Heart left ventricle (tissue), 16 donors: ENCODE measurements at places on chromosomes 2 and 18.
A peak's percentile ranks its signal among the peaks of the same experiment; 100 is the strongest.

GRCh38 chr2:40202798-40203400 is 249.0 kb downstream of the SLC8A1 start:
- no peak for DNase-seq
- H3K27me3 ChIP-seq: no peaks in the 10 kb centered on the region
- H3K27ac ChIP-seq: peak overlapping the region; percentile 22
- H3K36me3 ChIP-seq: no peaks in the 10 kb centered on the region
- H3K4me1 ChIP-seq: peaks cover 26% of the 10 kb centered on the region

DNA sequence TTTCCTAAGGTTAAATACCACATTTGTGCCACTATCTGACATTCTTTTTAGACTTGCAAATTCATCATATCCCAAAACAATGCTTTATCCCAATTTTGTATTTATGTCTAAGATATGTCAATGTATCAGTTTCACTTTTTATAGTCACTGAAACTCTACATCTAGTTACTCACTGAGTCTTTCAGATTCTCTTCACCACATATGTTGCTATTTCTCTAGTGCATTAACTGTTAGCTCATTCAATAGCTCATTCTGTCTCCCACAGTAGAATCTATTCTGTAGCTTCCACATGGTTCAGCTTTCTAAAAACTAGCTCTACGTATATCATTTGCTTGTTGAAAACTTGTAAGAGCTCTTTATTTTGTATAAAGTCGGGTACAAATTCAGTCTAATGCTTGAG is 1420.6 kb upstream of the NXPH2 start:
- H3K36me3 ChIP-seq: no peaks in the 10 kb centered on the region
- H3K4me1 ChIP-seq: no peaks in the 10 kb centered on the region
- no peak overlapping the region for H3K4me3 ChIP-seq
- no peak for DNase-seq
- H3K27ac ChIP-seq: no peak overlapping the region

- H3K4me3 ChIP-seq: no peak overlapping the region
- no peak for DNase-seq
- H3K4me1 ChIP-seq: no peaks in the 10 kb centered on the region
- no peak overlapping the region for H3K27ac ChIP-seq
- no peaks in the 10 kb centered on the region for H3K36me3 ChIP-seq
Observed at GRCh38 chr2:188349019-188349418, 57.3 kb downstream of the GULP1 start.

- H3K4me1 ChIP-seq: no peaks in the 10 kb centered on the region
- H3K4me3 ChIP-seq: no peak overlapping the region
- no peaks in the 10 kb centered on the region for H3K36me3 ChIP-seq
- no peak overlapping the region for H3K27ac ChIP-seq
Observed at GRCh38 chr18:8504880-8505435, 104.3 kb upstream of the RAB12 start.

DNA sequence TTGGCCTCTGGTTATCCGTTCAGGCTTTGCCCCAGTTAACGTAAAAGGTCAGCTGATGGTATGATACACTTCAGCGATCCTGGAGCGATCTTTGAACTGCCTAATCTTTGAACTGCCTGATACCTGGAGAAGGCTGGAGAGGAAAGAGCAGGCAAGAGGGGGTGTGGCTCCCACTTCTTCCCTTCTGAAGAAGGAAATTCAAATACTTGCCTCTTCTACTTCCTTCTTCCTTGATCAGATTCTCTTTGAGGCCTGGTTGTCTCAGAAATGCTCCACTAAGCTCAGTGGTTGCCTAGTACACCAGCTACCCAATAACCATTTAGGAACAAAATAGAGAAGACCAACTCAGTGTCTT is 619 bp downstream of the GALM start:
- H3K27ac ChIP-seq: peak overlapping the region; percentile 77
- no peaks in the 10 kb centered on the region for H3K36me3 ChIP-seq
- DNase-seq: no peak
- H3K27me3 ChIP-seq: no peaks in the 10 kb centered on the region
- peak overlapping the region; percentile 79 for H3K4me3 ChIP-seq

GRCh38 chr2:223589901-223590300 is 12.3 kb downstream of the SCG2 start:
- no peaks in the 10 kb centered on the region for H3K4me1 ChIP-seq
- DNase-seq: no peak
- H3K27me3 ChIP-seq: no peaks in the 10 kb centered on the region
- no peak overlapping the region for H3K4me3 ChIP-seq

DNA sequence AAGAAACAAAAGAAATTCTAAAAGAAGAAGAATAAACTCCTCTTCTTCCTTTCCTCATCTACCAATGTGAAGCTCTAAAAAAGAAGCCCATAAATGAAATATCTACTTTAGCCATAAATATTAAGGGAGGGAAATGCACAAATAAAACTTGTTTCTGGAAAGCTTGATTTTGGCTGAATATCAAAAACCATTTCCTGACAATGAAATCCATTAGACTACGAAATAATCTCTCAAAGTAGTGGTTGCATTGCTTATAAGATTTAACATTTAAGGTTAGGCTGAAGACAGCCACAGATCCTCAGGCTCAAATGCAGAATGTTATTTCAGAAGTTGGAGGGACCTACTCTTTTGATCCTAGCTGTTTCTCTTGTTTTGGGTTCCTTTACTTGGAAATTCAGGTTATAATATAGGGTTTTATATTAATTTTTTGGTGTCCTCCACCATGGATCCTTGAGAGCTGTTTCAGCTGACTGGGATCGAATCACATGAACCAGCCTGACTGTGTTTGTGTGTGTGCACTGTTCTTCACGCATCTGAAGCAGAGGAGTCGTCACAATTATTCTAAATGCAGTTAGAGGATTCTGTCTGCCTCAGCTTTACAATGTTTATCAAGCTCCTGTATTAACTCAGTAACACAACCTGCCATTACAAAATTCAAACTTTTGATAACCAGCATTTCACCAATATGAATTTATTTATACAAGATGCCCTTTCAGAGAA is 474.8 kb downstream of the ARHGAP15 start:
- H3K36me3 ChIP-seq: no peaks in the 10 kb centered on the region
- no peaks in the 10 kb centered on the region for H3K4me1 ChIP-seq

DNA sequence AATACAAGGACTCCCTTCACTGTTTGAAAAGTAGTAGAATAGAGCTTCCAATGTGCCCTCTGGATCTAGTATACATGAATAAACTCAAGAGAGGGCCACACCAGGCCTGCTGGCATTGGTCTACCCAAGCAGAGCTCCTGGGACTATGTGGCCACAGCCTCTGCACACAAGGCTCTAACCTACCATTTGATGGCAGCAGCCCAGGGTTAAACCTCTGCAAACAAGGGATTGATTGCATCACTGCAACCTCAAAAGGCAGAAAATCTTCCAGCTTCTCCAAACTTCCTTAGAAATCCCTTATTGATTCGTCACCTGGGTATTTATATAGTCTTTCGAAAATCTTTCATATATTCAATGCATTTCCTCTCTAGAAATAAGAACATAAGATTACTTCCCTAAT is 147.6 kb upstream of the SETBP1 start:
- H3K4me1 ChIP-seq: no peaks in the 10 kb centered on the region
- H3K4me3 ChIP-seq: no peak overlapping the region
- no peaks in the 10 kb centered on the region for H3K27me3 ChIP-seq
- no peak overlapping the region for H3K27ac ChIP-seq

DNA sequence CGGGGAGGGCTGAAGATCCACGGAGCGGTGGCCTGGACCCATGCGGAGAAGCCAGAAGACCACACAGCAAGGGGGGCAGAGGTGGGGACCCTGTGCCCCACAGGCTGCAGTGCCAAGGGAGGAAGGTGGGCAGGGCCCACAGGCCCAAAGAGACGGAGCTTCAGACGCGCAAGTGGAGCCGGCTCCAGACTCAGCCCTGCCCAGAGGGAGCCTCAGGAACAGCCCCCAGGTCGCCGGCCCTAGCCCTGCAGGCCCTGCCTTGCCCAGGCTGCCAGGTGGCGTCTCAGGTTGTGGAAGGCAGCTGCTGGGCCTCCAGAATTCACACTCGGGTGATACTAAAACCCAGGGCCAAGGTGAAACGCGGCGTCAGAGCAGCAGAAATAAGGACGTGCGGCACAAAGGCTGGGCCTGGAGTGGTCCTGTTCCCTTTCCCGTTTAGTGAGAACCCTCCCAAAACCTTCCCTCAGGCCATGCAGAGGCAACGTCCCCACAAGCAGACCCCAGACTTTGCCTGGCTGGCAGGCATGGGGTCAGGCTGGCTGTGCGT is 36.8 kb downstream of the SLC66A2 start:
- no peaks in the 10 kb centered on the region for H3K27me3 ChIP-seq
- H3K4me1 ChIP-seq: no peaks in the 10 kb centered on the region
- DNase-seq: no peak
- H3K4me3 ChIP-seq: no peak overlapping the region
- peaks cover 23% of the 10 kb centered on the region for H3K36me3 ChIP-seq
- no peak overlapping the region for H3K27ac ChIP-seq

- H3K27ac ChIP-seq: no peak overlapping the region
- no peaks in the 10 kb centered on the region for H3K36me3 ChIP-seq
- H3K27me3 ChIP-seq: no peaks in the 10 kb centered on the region
- H3K4me3 ChIP-seq: no peak overlapping the region
Observed at GRCh38 chr2:188238386-188238785, 53.3 kb upstream of the GULP1 start.

DNA sequence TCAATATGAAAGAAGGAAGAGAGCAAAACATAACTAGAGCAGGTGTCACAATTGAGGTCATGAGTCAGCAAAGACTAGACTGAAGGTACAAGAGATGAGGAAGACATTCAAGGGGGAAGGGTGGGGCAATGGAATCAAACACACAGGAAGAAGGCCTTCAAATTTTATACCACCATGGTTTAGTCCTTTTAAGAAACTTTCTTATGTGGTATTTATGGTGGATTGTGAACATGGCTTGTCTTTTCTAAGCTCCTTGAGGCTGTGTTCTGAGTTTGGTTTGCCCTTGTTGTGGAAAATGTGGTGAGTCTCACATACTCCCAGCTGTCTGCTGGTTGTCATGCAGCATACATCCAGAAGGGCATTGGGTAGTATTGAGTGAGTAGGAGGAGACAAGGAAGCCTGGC is 62.1 kb downstream of the NABP1 start:
- no peaks in the 10 kb centered on the region for H3K4me1 ChIP-seq
- H3K36me3 ChIP-seq: no peaks in the 10 kb centered on the region
- H3K27ac ChIP-seq: no peak overlapping the region
- H3K27me3 ChIP-seq: no peaks in the 10 kb centered on the region

DNA sequence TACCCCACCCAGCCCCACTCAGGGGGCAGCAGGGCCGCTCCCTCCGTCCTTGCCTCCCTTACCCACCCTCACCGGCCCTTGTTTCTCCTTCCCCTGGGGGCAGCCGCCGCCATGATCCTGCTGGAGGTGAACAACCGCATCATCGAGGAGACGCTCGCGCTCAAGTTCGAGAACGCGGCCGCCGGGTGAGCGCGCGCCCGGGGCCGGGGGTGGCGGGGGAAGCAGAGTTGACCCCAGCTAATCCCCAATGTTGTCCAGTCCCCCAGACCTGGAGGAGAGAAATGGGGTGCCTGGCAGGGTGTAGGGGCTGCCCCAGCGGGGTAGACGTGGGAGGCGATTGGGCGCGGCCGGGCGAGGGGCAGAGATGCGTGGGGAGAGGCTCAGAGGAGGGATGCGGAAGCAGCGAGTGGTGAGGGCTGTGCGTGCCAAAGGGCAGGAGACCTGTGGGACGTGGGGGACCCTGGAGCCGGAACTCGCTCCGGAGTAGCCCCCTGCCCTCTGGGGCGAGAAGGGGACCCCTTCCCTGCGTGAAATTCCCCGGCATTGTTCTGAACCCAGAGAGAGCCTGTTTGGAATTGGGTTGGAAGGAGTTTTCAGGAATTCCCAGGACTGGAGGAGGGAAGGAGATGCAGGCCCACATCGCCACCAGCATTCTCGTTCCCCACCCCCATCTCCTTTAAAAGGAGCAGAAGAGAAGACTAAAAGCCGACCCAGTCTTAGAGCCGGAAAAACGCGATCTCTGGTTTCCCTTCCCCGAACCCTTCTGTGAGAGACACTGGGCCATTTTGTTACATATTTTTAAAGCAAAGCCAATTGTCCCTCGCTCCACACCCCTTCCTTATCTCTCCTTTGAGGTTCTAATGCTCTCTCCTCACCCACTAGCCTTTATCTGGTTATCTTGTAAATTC is 625 bp downstream of the ARPC2 start:
- H3K36me3 ChIP-seq: peaks cover 38% of the 10 kb centered on the region
- H3K27ac ChIP-seq: peak overlapping the region; percentile 92
- H3K4me1 ChIP-seq: peaks cover 63% of the 10 kb centered on the region
- peak; percentile 68 for DNase-seq
- no peaks in the 10 kb centered on the region for H3K27me3 ChIP-seq

GRCh38 chr2:177147834-177148445 is 64.7 kb upstream of the HNRNPA3 start:
- peaks cover 10% of the 10 kb centered on the region for H3K27me3 ChIP-seq
- H3K27ac ChIP-seq: no peak overlapping the region
- H3K4me3 ChIP-seq: no peak overlapping the region
- DNase-seq: no peak

DNA sequence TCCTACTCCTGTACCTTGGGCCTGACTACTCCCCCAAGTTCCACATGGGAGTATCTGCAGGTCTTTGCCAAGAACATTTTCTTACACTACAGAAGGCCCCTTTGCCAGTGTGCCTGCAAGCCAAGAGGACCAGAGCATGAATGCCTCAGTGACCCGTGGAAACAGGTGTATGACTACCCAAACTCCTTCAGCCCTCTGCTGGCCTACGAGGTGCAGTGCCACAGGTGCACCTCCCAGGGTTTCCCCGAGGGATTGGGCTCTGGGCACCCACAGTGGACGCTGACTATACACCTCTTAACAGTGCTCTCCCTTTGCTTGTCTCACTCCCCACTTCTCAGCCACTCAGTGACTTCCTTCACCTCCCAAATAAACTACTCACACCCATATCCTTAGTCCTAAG is 91.4 kb downstream of the COL6A3 start:
- H3K27ac ChIP-seq: peak overlapping the region; percentile 35
- DNase-seq: no peak
- no peak overlapping the region for H3K4me3 ChIP-seq
- peaks cover 7% of the 10 kb centered on the region for H3K4me1 ChIP-seq

DNA sequence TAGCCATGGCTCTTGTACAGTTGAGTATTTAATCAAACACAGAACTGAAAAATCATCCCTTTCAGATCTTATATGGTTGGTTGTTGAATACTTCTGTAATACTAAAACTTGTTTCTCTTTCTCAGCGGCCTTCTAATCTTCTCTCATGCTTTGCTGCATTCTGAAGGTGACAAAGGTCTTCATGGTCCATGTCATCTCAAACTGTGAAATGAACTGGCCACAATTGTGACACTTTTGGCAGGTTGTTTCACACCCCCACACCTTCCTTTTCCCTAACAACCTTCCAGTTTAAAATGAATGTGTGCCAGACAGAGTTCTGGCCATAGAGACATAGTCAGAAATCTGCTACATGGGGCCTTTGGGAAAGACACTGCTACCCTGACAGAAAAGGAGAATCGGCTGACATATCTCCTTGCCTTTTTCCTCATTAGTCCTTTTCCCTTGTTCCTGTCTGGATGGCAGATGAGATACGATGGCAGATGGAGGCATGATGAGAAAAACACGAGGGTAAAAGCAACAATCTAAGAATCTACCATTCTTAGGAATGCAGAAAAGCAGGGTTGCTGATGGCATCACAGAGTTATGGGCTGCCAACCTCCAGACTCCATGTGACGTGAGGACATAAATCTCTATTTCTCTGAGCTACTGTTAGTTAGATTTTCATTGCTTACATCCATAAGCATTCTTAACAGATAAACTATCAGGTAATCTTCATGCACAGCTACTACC is 106.5 kb downstream of the PIGN start:
- H3K4me1 ChIP-seq: no peaks in the 10 kb centered on the region
- no peak overlapping the region for H3K27ac ChIP-seq
- H3K36me3 ChIP-seq: no peaks in the 10 kb centered on the region
- H3K4me3 ChIP-seq: no peak overlapping the region
- H3K27me3 ChIP-seq: no peaks in the 10 kb centered on the region
- DNase-seq: no peak
